ENCODE measurements at places on chromosomes 7 and 10.

DNA sequence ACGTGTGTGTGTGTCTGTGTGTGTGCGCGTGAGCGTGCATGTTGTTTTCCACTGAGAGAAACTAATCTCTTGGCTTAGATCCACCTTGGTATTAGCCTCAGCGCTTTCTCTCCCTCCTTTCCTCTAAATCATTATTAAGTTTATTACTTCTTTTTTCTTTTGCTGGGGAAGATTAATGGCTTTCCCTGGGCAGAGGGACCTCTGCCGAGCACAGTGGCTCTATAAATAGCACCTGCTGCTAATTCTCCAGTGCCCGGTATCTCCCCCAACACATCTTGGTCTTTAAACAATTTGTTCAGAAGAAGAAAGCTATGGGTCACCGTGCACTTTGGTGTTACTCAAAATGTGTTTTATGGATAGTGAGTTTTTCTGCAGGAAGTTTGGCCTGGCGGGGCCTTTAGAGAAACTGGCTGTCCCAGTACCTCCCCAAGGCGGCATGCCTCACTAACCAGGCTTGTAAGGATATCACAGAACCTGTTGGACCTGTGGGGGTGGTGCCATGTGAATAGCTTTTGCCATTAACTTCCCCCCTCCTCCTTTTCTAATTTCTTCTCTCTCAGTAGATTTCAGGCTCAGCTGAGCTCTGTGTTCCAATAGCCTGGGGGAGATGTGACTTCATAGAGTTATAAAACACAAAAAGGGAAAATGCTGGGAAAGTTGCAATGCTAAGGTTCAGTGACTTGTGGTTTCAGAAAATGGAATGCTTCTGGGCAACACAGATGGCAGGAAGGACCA is 70.1 kb upstream of the RAB11FIP2 start:
- no peak for DNase-seq

DNA sequence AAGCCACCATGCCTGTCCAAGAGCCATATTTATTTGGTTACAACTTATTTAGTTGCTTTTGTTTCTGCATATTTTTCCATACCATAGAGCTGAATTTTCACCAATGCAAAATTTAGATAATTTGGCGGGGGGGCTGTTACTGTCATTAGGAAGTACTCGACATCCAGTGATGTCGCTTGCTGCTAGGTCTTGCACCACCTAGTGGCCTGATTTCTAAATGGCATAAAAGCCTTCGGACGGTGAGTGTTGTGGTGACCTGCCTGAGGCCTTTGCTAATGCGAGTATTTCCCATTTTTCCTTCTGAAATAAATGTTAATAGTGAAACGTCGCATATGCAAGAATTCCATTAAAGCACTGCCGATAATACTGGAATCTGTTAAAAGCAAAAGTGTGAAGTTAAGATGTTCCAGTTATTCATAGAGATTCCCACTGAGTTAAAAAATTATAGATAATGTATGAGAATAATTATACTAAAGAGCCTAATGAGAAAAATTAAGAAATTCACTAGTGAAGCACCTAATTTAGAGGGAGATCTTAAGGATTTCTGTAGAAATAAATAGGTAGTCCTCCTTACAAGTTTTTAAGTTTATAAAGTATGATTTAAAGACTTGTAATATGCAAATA is 86.1 kb upstream of the DNAJB6 start:
- no peak for DNase-seq

DNA sequence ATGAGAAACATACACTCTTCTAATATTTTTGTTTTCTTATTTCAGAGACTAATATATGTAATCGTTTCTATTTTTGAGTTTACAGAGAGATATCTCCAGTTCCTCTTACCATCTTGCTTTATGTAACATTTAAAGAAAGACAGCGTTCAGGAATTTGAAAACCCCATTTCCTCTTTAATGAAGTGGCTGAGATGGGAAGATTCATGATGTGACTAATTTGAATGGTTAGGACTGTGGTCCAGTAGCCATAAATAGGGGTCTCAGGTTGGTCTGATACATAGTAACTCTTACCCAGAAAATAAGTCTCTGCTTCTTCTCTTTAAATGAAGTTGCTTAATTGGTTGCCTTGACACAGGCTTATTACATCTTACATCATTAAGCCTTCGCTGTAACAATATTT is 6.9 kb downstream of the KMT2E start:
- no peak for DNase-seq

GRCh38 chr10:75261813-75262705 is 26.3 kb upstream of the COMTD1 start:
- DNase-seq: no peak

- DNase-seq: no peak
Observed at GRCh38 chr7:46281071-46281470, 360.0 kb upstream of the IGFBP3 start.

- DNase-seq: no peak
Observed at GRCh38 chr10:77175631-77176222, 461.9 kb downstream of the KCNMA1 start.

DNA sequence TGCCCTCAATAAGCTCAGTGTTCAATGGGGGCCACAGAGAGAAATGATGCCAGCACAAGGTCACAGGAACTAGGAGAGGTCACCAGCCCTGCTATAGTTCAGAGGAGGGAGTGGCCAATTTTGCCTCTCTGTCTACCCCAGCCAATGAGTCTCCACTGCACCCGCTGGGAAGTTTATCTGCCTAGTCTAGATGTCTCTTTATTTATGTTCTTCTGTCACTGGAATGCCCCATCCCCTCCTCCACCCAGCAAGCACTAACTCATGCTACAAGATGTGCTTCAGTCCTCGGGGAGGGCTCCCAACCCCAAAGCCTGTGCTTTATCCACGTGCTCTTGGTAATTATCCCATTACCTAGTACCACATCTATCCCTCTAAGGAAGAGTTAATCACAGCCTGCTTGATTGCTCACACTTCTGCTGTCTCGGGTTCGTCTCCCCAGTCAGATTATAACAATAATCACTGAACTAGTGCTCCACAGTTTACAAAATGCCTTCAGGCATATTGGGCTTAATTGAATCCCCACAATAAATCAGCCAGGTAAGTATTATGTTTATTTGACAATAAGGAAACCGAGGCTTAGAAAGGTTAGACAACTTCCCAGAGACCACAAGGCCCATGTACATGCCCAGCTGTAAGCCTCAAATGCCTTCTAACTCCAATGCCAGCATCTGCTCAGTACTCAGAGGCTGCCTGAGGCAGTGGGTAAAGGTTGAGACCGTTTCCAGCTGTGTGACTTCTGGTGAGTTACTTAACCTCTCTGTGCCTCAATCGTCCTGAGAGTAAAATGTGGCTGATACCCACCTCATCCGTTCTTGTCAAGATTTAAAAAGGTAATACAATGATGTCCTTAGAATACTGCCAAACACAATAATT is 3.9 kb downstream of the HIP1 start:
- no peak for DNase-seq

GRCh38 chr7:69633122-69633831 is 35.0 kb downstream of the AUTS2 start:
- no peak for DNase-seq

GRCh38 chr7:137703291-137704010 is 143.3 kb downstream of the DGKI start:
- DNase-seq: no peak

DNA sequence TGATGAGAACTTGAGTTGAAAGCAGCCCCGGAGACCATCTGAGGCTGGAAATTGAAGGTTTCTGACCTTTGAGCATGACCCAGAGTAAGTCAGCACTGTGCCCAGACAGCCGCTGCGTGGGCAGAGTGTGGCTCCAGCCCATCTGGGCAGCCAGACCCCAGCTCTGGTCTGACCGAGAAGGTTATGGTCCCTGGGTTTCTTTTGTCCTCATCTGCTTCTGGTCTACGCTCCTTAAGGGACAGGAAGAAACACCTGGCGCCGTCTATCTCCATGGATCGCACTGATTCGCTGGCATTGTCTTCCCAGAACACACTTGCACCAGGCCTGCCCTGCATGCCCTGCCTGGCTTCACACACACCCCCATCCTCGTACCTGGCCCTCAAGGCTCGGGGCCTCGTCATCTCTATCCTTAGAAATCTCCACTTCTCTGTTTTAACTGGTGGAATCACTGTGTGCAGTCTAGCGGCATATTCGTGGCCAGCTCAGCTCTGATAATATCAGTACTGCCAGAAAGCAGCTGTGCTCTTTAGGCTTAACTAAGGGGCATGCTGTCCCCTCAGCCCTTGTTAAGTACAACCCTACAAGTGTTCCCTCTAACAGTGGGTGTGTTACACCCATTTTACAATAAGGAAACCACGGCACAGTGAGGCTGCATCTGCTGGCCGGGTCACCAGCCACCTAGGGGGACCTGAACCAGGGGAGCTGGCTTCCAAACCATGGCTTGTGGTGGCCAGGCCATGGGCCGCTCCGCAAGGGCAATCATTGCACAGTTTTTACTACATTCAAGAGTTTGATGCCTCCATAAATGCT is 127.7 kb downstream of the ADCY1 start:
- no peak for DNase-seq

DNA sequence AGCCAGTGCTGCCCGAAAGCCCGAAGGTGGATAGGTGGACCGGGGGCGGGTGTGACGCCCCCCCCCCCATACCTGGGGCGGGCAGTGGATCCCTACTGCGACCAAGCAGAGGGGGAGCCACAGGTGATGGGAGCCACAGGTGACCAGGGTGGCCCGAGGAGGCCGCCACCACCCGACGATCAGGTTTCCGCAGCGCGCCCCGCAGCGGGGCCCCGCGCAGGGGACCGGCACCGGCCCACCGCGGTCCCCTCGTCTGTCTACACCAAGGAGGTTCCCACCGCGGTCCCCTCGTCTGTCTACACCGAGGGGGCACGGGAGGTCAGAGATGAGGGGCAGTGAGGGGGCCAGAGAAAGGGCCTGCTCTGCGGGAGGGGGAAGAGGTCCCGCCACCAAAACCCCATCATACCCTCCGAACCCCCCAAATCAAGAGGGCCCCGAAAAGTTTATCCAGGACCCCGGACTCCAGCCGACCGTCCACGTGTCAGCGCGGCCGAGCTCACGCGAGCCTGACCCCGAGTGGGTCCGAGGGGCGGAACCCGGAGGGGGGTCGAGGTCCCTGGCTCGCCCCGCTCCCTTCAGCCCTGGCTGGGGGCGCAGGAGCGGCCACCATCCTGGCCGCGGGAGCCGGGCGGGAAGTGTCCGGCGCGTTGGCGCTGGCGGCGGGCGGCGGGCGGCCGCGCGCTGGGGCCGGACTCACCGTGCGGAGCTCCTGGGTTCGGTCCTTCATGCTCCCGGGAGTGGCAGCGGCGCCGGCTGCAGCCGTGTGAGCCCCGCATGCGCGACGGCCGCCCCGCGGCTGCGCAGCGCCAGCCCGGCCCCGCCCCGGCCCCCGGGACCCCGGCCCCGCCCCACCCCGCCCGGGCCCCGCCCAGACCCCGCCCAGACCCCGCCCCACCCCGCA is at the start of gene STX1A:
STX1A (minus strand) TSS at position 765 of the 901 bp plus-strand sequence; CDS start at position 727, 38 bp downstream.
- DNase-seq: peak; percentile 43

GRCh38 chr7:92647652-92648051 is 57.5 kb upstream of the FAM133B start:
- DNase-seq: no peak

DNA sequence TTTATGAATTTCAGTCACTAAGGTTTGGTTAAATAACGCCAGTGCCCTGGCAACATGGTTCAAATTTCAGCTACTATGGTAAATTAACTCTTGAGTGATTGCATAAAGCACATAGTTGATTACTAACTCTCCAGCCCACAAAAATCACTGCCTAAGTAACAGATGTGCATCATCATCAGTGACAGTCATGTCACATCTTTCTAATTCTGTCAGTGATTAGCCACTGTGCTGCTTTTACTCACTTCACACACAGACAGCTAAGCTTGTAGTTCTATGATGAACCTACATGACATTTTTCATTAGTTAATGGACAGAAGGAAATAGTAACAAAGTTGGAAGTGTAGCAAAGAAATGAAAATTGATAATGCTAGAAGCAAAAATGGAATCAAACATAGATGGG is 108.9 kb downstream of the DNAH11 start:
- no peak for DNase-seq

GRCh38 chr10:46092524-46093081 is 46.5 kb upstream of the MSMB start:
- DNase-seq: no peak

DNA sequence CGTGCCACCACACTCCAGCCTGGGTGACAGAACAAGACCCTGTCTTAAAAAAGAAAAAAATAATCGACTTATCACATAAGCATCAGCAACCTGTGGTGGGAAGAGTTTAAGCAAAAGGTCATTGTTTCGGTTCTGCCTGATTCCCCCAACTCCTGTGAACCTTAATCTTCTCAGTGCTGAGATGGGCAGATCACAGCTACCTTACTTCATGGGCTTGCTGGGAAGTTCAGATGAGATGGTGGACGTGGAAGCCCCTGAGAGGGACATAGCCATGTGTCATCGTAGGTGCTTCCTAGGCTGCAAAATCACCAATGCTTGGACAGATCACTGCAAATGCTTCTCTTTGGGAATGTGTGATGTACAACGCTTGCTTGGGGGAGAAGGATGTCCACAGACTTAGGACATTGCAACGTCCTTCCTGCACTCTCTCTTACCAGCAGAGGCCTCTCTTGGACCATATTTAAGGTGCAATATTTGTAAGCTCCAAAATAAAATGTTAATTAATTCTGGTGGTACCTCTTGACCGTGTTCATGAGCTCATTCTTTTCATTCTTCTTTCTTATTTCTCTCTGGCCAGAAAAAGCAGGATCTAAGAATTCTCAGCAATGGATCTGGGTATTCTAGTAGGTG is 8.6 kb downstream of the GJD4 start:
- DNase-seq: no peak

DNA sequence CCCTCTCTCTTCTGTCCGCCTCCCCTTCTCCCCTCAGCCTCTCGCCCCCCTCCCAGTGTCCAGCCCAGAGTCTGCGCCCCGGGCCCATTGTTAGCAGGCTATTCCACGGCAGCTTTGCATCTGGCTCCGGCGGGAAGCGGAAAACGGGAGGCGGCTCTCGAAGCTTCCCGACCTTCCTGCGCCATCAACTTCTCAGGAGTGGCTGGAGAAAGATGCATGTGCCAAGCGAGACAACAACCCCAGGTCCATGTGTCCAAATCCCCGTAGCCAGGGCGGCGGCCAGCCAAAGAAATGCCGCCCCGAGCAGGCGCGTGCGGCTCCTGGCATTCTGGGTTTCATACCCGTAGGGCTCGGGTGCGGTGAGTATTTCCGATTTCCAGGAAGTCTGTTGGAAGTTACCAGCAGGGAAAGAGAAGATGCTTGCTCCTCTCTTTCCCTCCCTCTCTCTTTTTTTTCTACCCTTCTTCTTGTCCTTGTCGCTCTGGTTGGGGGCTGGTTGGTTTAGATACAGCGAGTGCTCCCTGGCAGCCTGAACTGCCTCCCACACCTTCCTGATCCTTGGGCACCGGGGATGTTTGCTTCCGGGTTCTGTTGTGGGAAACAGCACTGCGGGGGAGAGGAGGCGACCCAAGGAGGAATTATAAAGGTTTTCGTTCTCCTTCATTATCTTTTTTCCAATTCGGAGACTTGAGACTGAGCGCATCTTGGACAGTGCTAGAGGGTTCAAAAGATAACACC is 1.2 kb upstream of the HOXA2 start:
- no peak for DNase-seq

DNA sequence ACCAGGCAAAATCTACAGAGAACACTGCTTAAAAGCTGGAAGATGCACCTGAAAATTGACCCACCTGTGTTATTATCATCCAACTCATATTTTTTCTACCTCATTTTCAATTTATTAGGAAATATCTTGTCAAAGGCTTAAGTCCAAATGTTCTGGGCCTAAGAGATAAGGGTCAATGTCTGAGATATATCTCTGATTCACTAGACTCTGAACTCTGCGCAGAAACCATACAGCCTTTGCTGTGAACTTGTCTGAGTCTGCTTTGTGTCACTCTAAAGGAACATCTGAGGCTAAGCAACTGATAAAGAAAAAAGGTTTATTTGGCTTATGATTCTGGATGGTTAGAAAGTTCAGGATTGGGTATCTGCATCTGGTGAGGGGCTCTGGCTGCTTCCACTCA is 3.7 kb downstream of the PON1 start:
- DNase-seq: no peak

Data from GOT3 (cell line).